ENCODE measurements at places on chromosomes 3 and 15. TPM values are rescaled to one million over a fixed set of nuclear protein-coding genes. Genes with fewer than 3 reads are reported as not detected.

DNA sequence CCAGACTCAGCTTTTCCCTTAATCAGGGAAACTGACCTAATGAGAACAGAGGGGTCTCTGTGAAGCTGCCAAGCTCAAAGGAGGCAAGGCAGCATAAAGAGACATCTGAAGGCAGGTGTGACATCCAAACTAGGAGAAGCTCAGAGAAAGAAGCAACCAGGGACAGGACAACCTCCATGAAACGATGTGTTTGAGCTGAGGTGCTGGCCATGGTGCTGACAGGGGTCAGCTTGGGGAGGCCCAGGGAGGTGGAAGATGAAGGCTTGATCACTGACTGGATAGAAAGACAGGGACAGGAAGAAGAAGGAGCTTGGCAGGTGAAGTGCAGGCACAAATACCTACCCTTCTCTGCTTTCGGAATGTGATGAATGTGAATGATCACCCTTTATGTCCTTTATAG, 179.5 kb upstream of the NSMCE3 start:
- DNase-seq = no peak

The SLC12A1 gene
- total RNA-seq = not detected

The SCG5 gene
- total RNA-seq = 3.6 TPM

DNA sequence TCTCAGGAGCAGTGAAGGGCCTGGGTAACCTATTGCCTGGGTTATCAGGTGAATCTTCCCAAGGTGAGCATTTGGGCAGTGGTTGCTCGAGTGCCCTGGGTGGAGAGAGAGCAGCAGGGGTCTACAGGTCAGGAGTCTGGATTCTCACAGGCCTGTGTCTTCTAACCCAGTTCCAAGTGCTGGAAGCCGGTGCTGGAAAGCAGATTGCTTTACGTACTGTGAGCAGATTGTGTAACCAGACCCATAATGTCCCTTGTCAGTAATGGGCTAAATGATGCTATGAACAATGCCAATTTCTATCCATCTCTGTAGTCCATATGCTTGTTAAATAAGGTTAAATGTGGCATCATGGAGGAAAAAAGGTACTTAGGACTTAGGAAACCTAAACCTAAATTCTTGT, 106.5 kb downstream of the TPRG1 start:
- DNase-seq = no peak

The FBXO40 gene
- not detected for total RNA-seq

The MYRIP gene
- total RNA-seq = not detected

GRCh38 chr15:93247466-93248121, 158.6 kb upstream of the RGMA start:
- DNase-seq = no peak

The HHLA2 gene
- not detected for total RNA-seq

GRCh38 chr15:44654858-44655257, 8.6 kb downstream of the SPG11 start:
- DNase-seq = no peak

GRCh38 chr3:168730073-168730472, 634.3 kb upstream of the GOLIM4 start:
- DNase-seq = no peak

- DNase-seq = no peak
These were observed 202.7 kb downstream of the EDEM1 start for GRCh38 chr3:5390221-5390620.

The CAND2 gene
- 0.42 TPM for total RNA-seq

Measured in mammary epithelial cell (primary cell).